Skeletal muscle cell (primary cell): ENCODE measurements at places on chromosomes 5 and 9.

DNA sequence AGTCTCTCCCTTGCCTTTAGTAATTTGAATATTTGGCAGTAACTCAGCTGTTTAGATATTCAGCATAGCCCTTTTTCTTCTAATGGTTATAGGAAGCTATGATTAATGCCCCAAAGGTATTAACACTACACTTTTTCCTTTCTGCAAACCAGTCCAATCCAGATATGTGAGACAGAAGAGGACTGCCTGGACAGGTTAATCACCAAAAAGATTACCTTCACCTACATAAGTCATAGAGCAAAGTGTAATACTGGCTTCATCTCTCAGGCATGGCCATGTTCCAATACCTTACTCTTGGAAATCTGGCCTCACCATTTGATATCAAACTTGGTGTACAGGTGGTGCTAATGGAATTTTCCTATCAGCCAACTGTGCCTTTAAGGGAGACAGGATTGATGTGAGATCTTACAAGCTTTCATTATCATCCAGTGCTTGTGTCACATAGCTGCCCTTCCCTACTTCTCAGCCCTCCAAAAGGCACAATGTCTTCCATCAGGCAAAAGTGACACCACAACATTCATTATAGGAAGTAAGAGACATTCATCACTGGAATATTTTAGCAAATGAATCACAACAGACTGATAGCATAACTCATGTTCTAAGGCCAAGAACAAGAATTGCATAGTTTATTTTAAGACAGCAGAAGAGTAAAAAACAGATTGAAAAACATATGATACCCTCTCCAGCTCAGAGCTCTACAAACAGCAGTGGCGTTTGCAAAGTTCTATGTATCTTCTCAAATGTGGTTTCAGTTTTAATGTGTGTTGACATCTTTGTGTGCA lies 91.2 kb upstream of the PAM start:
- no peak for DNase-seq

- no peak for DNase-seq
Measured at GRCh38 chr9:97749928-97750327, 52.8 kb upstream of the XPA start.

- DNase-seq: no peak
Measured at GRCh38 chr5:92887254-92887653, 693.8 kb downstream of the NR2F1-AS1 start.

GRCh38 chr9:123335193-123335985 lies 20.6 kb upstream of the CRB2 start:
- peak; percentile 39 for DNase-seq

DNA sequence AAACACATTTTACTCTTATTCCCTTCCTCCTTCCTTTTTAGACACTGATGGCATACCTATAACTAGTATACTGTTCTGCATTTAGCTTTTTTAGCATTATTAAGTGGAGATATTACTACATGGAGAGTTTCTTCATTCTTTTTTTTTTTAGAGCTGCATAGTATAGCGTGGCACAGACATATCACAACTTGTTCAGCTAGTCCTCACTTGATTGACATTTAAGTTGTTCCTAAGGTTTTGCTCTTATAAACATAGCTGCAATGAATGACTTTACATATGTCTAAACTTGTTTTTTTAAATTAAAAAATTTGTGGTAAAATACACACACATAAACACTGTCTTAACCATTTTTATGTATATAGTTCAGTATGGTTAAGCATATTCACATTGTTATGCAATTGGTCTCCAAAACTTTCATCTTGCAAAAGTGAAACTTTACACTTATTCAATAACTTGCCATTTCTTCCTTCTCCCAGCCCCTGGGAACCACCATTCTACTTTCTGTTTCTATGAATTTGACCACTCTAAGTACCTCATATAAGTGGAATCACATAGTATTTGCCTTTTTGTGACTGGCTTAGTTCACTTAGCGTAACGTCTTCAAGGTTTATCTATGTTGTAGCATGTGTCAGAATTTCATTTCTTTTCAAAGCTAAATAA lies 48.7 kb downstream of the ANKDD1B start:
- no peak for DNase-seq

GRCh38 chr9:134717056-134717455 lies 75.5 kb downstream of the COL5A1 start:
- DNase-seq: no peak

GRCh38 chr5:173923218-173924095 lies 35.3 kb downstream of the CPEB4 start:
- DNase-seq: no peak

DNA sequence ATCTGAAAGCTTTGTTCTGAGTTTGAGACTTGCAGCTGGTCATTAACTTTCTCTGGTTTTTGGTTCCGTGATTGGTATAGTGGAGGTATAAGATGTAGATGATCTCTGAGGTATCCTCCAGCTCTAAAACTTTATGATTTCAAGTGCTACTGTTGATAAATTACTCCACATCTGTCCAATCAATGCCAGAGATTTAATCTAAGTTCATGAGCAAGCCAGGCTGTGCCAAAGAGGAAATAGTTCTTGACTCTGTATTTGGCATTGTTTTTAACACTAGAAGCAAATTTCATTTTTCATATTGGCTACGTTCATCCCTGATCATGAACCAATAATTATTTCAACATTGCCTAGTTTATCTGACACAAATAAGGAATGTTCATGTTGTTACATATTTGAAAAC lies 28.5 kb upstream of the CHD1 start:
- no peak for DNase-seq

- peak; percentile 54 for DNase-seq
Measured at GRCh38 chr5:58407042-58407719, 52.7 kb downstream of the PLK2 start.

- DNase-seq: peak; percentile 6
Measured at GRCh38 chr5:14781106-14781505, 90.5 kb downstream of the ANKH start.

- DNase-seq: no peak
Measured at GRCh38 chr5:119465640-119466039, 13.3 kb downstream of the HSD17B4 start.

DNA sequence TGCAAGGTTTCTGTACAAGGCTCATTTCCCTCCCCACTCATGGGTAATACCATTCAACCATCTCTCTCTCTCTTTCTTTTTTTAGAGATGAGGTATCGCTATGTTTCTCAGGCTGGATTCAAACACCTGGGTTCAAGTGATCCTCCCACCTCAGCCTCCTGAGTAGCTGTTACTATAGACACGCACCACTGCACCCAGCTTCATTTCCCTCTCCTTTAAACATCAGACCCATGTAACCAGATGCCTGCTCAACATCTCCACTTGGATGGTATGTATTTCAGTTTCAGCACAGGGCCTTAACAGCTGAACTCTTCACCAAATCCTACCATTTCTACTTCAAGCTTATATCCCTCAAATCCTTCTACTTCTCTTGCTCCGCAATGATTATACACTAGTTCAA lies 117.4 kb downstream of the SSBP2 start:
- no peak for DNase-seq

- DNase-seq: peak; percentile 96
Measured at GRCh38 chr5:163459819-163460561, at the start of gene NUDCD2. Gene NUDCD2 (minus strand): TSS chr5:163460102. CDS start chr5:163460050, 52 bp downstream.

DNA sequence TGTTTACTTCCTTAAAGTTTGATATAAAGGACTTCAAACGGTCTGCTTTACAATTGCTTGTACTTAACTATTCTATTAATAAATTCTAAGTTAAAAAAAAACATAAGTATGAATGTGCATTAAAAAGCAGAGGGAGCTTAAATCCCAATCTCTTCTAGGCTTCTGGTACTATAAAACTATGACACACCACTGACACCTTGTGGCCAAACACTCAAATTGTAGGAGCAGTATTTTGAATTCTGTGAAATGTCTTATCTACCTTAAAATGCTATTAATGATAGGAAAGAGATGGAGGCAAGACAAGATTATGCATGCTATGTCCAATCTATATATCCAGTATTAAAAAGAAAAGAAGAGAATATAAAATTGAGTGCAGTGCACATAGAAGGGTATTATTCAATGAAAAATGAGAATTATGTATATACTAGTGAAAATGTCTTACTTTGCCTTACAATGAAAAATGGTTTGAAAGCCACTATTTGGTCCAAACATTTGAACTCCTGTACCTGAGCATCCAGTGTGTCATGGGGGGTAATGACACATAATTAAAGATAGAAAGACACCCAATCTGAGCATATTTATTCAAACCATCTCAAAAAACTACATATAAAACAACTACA lies 87.6 kb downstream of the ERP44 start:
- DNase-seq: peak; percentile 4

GRCh38 chr5:73426034-73426433 lies 22.5 kb downstream of the FOXD1 start:
- no peak for DNase-seq

- DNase-seq: no peak
Measured at GRCh38 chr5:161400583-161400982, 145.9 kb downstream of the GABRB2 start.

DNA sequence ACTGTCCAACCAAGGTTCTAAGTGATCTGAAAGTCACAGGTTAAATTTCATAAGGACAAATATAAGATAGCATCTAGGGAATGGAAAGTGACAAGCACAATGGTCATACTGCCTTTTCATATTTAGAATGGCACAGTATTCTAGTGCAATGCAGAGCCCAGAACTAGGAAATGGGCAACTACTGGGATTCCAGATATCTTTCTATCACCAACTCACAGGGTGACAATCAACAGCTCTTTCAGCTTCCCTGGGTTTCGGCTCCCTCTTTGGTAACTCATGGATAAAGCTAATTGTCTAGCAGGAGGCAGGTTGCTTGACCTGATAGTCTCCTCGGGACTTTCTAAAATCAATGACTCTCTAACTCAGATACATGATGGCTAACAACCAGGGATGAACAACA lies 60.4 kb downstream of the NR3C1 start:
- no peak for DNase-seq

- no peak for DNase-seq
Measured at GRCh38 chr5:8828596-8829322, 717.1 kb downstream of the SEMA5A start.

DNA sequence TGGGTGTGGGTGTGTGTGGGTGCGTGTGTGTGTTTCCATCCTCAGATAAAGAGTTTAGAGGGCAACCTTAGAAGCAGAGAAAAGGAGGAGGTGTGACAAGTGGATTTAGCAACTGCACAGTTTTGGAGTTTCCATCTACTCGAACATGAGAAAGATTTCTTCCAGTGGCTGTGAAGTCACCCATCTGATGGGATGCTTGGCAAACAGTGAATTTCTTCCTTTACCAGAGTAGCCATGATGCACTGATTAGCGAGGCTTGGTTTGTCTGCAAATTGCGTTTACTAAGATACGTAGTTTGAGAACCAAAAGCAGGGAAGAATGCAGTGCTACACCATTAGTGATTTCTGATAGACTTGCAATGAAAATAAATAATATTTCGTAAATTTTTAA lies 791 bp upstream of the STARD4 start:
- DNase-seq: no peak

GRCh38 chr5:92864591-92864990 lies 716.4 kb downstream of the NR2F1-AS1 start:
- DNase-seq: no peak

GRCh38 chr5:175715627-175716522 lies 58.0 kb downstream of the HRH2 start:
- no peak for DNase-seq

- DNase-seq: no peak
Measured at GRCh38 chr9:132486706-132487350, 76.8 kb downstream of the CFAP77 start.

DNA sequence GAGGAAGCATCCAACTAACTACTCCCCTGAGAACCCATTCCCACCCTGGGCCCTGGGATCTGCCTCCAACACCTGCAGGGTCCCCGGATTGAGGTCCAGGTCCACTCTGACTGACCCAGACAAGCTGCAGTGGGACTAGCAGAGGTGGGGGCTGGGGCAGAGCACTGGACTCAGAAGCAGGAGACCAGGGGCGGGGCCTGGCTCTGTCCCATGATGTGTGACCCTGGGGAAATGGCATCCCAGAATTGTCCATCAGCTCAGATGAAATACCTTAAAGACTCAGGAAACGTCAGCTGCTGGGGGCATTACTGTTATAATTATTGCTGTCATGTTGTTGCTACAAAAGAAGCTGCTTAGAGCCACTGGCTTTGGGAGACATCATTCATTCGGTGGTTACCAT lies 202.4 kb downstream of the C9orf50 start:
- DNase-seq: no peak
